ENCODE measurements at places on chromosomes 6 and 20.

DNA sequence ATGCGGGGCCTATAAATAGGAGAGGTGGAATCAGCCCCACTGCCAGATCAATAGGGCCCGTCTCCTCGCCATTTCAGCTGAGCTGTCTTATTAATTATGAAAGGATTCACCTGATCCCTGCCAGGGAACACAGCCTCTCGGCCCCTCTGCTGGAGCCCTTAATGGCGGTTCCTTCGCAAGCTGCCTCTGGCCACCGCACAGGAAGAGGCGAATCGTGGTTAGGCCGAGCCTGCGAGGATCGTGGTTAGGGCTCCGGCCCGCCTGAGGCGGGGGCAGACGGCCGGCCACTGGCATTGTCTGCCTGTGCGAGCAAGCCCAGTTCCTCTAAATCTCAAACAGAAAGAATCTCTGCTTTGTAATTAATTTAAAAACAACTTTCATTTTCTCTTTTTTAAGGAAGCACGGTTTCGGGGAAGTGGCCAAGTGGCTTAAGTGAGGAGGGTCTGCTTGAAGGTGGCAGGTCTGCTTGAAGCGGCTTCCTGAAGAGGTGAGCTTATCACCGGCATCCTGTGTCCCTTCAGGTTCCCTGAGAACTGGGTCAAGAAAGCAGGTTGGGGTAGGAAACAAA, 9.2 kb downstream of the NRN1 start:
- DNase-seq, result peak; percentile 66

- DNase-seq, result no peak
Measured at GRCh38 chr20:32320305-32320704, 37.8 kb upstream of the ASXL1 start.

- peak; percentile 31 for DNase-seq
Measured at GRCh38 chr6:63352069-63352543, 32.3 kb upstream of the LGSN start.

DNA sequence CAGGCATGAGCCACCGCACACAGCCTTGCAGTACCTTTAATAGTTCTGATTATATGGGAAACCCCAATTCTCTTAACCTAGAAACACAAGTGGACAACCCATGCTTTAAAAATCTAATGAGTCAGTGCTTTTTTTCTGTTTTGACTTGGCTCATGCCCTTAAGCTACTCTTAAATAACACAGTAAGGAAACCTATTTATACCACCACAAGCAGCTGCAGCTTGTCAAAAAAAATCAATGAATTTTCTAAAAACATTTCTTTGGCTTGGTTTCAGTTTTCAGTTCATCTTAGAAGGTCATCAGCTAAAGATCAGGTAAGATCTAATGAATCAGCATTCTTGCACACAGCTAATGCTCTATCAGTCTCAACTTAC, 124.1 kb upstream of the DST start:
- DNase-seq, result no peak

Measured in MV-4-11 (cell line).